ENCODE measurements at places on chromosomes 7 and 10.
A peak's percentile ranks its signal among the peaks of the same experiment; 100 is the strongest.

GRCh38 chr10:30752481-30752881, 122.9 kb upstream of the LYZL2 start:
- no peak for DNase-seq

GRCh38 chr10:93495654-93496321, 624 bp upstream of the CEP55 start:
- peak; percentile 40 for DNase-seq

- no peak for DNase-seq
Observed at GRCh38 chr10:13327534-13327933, 20.6 kb downstream of the SEPHS1 start.

- DNase-seq = no peak
Observed at GRCh38 chr7:112420236-112420861, 29.9 kb upstream of the IFRD1 start.

DNA sequence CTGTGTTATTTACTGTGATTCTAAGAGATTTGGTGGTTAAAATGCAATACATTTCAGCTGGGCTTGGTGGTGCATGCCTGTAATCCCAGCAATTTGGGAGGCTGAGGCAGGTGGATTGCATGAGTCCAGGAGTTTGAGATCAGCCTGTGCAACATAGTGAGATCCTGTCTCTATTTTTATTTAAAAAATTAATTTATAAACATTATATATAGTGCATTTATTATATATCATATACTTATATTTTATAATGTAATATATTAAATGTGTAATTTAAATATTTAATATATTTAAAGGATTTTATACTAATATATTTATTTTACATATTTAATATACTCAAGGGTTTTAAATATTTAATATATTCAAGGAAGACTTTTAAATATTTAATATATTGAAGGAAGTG, 402.8 kb upstream of the PCDH15 start:
- DNase-seq = no peak

GRCh38 chr7:117347480-117347879, 24.6 kb upstream of the WNT2 start:
- DNase-seq = no peak

DNA sequence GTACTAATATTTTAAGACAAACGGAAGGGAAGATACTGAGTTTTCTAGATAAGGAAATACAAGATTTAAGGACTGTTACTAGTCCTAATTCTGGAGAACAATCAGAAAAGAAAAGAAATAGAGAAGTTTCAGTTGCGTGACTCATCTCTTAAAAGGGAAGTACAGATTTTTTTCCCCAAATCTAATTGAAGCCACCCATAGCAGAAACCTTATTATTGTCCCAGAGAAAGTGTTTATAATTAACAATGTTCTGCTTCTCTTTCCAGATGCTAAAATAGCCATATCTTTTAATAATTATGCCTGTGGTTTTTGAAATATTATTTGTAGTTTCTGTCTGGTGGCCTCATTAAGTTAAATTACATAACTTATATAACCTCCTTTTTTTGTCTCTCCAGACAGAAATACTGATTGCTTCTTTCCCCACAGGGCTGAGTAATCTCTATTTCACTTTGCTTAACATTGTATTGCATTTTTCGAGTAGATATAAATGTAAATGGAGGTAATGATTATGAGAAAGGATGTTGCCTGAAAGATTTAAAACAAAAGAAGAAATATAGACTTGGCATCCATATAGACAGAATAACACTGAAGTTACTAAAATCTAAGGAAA, 240.7 kb upstream of the MBL2 start:
- no peak for DNase-seq

DNA sequence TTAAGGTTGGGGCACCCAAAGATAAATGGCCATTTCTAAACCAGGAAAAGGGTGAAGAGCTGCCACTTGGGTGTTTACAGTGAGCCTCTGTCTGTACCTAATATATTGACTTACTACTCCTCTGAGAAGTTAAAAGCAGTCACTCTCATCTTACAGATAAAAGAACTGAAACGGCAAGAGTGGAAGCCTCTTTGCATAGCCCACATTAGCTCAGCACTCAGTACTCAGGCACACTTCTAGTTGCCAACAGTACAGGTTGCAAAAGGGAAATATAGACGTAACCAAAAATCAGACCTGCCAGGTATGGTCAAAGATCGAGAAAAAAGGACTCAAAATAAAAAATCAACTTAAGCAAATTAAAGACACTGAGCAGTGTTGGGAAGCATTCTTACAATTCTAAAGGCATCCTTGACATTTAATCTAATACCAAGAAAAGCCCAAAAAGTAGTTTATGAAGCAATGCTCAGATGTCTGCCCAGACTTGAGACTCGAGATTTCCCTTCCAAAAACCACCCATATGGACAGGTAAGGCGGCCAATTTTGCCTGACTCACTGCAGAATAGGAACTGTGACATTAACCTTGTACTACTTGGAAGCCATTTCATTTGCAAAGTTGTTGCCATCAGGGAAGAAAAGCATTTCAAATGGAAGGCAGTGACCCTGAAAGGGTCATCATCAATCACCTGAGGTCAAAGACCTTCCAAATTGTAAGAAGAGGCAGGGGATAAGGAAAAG, 139.3 kb downstream of the SLC25A13 start:
- DNase-seq = no peak

GRCh38 chr10:131396121-131397050, 84.9 kb upstream of the TCERG1L start:
- no peak for DNase-seq

- no peak for DNase-seq
Observed at GRCh38 chr10:97852840-97853405, 3.3 kb downstream of the GOLGA7B start.

- no peak for DNase-seq
Observed at GRCh38 chr7:133575726-133576440, 323.0 kb downstream of the EXOC4 start.
